Ascending aorta (tissue), 2 donors: ENCODE measurements at places on chromosomes 16 and 17.

GRCh38 chr17:78032166-78032565, 73.7 kb downstream of the TNRC6C start:
- no peak for DNase-seq

- no peak for DNase-seq
These were observed 8.9 kb upstream of the TENT4B start for GRCh38 chr16:50144211-50144610.

GRCh38 chr17:18300725-18301480, 13.9 kb downstream of the TOP3A start:
- no peak for DNase-seq

DNA sequence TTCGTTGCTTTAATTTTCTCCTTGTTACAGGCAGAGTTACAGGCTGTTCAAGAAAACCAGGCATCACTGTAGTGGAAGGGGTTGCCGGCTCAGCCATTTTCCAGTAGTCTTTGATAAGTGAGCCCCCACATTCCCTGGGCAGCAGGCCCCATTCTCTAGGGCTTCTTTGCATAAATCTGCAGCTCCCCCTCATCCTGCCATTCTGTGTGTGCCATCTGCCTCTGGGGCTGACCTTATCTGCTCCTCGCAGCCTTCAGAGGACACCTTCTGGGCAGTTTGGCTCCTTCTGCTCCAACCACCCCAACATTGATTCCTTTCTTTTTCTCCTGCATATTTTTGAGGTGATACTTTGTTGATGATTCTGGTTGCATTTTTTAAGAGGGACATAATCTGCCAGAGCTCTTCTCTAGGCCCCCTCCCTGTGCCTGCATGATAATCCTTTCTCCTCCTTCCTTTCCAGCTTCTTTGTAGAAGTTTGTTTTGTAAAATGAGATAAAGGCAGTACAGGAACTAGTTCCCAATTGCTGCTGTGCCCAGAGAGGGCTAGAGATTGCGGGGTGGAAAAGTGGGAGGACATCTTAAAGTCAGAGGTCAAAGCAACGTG, 17.1 kb downstream of the RND2 start:
- DNase-seq = no peak

DNA sequence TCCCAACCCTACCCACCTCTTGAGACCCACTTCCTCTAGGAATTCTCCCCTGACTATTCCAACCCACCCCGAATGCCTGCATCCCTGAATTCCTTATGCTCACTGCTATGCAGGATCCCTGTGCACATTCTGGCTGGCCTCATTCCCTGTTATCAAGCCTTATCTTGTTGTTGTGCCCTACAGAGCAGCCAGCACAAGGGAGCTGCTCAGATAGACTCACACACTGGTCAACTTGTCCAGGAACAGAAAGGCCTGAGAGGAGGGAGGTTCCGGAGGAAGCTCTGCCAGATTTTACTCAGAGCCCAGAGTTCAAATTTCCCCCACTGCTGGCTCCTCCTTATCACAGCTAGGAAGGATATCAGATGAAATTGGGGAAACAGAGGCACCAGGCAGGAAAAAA, 24.8 kb upstream of the MYO18A start:
- DNase-seq = no peak

DNA sequence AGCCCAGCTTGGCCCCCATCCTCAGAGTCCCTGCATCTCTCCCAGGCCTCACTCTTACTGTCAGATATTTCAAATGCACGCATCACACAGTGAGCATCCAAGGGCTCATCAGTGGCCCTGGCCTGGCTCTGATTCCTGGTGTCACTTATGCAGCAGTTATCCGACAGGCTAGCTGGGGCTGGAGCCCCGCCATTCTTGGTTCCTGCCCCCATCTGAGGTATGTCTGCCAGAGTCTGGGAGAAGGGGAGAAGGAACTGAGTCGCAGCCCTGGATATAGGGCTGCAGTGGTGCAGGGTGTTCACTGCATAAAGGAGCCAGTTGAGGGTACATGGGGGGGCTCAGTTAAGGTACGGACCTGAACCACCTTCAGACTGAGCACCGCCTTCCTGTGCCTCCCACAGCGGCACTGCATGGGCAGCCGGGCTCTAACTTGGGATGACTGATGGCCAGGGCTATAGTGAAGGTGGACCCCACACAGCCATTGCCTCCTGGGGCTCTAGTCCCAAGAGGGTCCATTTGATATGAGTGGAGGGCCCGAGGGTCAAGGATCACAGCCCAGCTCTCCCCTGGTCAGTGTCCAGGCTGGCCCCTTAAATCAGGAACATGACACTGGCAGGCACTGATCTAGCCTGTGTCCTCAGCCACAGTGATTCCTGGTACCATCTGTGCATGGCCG, 1.8 kb upstream of the RASD1 start:
- no peak for DNase-seq

DNA sequence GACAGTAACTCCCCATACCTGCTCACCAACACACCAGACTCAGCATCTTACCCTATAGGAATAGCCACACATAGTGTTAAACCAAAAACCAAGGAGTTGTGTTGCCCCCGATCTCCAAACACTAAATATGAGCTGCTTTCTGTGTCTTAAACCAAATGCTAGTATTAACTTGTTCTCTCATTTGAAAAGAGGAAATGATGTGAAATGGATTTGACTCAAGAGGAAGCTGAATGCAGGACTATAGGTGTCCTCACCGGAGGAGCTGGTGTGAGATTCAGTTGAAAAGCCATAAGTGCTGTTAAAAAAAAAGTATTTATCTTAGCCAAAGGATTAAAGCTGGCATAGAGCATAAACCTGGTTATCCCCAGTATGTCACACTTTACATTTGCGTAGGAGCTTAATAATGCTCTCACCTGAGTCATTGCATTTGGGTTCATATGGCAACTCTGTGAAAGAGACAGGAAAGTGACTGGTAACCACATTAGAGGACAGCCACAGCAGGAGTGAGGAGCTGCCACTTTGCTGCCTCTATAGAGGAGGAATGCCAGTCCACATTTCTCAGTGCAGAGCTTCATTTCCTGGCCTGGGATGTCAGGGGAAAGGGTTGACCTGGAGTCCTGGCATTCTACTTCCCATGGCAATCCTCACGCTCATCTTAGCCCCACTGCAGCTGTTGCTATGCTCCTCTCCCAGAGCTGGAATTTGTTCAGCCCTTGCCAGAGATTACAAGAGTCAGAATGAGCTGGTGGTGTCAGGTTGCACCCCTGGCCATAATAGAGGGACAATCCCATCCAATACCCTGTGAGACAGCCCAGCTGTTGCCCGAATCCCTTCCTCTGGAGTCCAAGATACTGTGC, 143.3 kb upstream of the ANKFN1 start:
- no peak for DNase-seq

DNA sequence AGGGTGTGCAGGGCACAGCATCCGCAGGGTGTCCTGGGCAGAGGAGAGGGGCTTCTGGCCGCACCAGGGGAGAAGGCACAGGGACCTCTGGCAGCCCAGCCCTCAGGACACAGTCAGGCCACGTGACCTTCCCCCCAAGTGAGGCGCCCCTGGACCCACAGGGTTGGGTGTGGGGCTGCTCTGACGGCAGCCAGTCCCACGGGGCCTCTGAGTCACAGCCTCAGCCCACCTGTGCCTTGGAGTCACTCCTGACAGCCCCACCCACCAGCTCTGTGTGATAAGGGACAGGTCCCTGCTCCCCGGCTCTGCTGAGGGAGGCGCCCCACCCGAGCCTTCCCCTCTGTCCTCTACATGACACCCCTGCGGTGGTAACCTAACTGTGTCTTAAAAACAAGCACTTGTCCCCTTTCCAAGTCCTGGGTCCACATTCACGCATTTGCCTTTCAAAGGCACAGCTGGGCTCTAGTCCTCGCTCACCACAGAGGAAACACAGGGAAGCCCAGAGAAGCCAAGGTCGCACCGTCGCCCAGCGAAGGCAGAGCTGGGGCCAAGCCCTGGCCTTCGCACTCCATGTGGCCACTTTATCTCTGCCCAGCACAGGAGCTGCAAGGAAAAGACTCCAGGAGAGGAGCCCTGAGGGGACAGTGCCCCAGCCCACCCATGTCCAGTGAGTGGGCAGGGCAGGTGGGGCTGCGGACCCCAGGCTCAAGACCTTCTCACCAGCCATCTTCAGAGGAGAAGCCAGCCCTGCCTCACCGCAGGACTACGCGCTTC, 5.1 kb upstream of the NPTX1 start:
- DNase-seq = no peak

- DNase-seq = no peak
These were observed 42.4 kb downstream of the RAI1 start for GRCh38 chr17:17723354-17724261.
